ENCODE measurements at places on chromosomes 3 and 15.
A peak's percentile ranks its signal among the peaks of the same experiment; 100 is the strongest.

- no peak for DNase-seq
Measured at GRCh38 chr15:60648928-60649679, 170.2 kb upstream of the ICE2 start.

DNA sequence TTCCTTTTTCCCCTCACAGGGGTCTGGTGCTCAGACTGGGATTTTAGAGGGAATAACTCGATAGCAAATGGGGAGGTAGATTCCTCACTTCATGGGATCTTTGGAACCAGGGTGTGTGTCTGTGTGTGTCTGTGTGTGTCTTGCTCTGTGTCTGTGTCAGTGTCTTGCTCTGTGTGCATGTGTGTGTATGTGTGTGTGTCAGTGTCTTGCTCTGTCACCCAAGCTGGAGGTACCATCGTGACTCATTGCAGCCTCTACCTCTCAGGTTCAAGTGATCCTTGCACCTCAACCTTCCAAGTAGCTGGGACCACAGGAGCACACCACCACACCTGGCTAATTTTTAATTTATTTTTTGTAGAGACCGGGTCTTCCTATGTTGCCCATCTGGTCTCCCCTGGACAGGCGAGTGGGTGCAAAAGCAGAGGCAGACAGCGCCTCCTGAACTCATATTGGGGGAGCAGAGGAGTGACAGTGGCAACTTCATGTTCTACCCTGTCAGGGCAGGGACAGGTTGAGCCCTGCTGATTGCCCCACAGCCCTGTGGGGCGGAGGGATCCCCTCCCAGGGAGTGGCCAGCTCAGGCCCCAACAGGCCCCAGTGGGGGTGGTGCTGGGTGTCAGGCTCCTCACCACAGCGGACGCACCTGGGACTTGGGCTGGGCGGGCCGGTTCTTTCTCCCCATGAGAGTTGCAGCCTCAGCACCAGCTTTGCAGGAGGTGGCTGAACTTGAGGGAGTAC lies 10.4 kb upstream of the SEMA4B start:
- no peak for DNase-seq

- DNase-seq: no peak
Measured at GRCh38 chr3:8500319-8500988, 1.2 kb upstream of the LMCD1 start.

DNA sequence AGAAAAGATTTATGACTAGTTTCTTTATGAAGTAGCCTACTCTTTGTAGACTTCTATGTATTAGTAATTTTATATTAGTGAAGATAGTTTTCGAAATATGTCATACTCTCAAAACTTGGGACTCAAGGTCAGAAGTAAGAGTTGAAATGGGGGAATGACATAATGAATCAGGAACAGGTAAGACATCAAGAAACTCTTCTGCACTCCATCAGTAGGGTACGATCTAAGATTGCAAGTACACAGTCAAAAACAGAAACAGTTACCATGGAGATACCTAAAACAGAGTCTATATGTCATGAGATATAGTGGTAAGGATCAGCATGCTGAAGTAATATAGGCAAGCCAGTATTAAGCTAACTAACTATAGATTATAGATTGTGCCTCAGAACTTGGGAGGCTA lies 187.0 kb upstream of the MLF1 start:
- no peak for DNase-seq

GRCh38 chr3:51682079-51682478 lies 11.0 kb downstream of the TEX264 start:
- peak; percentile 84 for DNase-seq

- no peak for DNase-seq
Measured at GRCh38 chr3:114928989-114929640, 218.0 kb downstream of the ZBTB20 start.

DNA sequence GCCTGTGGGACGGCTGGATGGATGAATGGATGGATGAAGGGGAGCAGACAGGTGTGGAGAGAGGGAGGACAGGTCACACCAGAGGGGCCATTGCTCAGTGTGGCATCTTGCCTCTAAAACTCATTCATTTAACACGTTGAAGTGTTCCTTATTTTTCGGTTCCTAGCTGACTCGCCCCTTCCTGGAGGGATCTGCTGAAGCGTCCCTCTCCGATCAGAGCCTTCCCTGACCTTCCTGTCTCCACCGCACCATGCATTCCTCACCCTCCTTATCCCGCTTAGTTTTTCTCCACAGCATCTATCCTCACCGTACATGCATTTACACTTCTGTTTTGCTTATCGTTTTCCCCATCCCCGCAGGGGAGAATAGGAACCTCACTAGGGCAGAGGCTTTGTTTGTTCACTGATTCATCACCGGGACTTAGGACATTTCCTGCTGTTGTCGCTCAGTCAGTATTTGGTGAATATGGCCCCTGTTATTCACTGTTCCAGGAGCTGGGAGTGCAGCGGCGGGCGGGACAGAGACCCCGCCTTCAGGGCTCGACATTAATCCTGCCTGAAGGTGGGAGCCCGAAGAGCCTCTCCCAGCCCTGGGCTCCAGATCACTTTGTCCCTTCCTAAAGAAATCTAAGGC lies 32.0 kb downstream of the FOXL2 start:
- no peak for DNase-seq

GRCh38 chr3:104137116-104137515 lies 1229.6 kb upstream of the ALCAM start:
- DNase-seq: no peak

GRCh38 chr15:41997845-41998244 lies 23.0 kb downstream of the PLA2G4E start:
- DNase-seq: no peak

All from stimulated activated CD4-positive, alpha-beta T cell treated with anti-CD3 and anti-CD28 coated beads, Interleukin-12 subunit alpha, Interleukin-12 subunit beta, amount 100 ng/mL, for 48 hours (primary cell).